ENCODE measurements at places on chromosomes 1 and 21.
A peak's percentile ranks its signal among the peaks of the same experiment; 100 is the strongest.

DNA sequence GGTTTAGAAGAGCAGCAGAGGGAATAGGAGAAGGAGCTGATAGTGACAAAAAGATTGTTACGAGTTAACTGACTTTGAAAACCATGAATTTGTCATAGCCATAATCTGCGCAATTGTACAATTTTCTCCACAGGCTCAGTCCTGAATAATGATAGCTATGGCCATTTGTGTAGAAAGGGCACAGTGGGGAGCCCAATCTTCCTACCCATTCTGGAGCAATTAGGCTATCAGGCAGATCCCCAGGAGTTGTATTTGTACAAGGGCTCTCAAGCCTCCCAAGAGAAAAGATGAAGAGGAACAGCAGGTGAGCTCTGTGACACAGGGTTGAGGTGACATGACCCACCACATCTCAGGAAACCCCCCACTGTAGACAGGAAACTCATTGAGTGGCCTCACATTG is 42.1 kb upstream of the SAMD13 start:
- DNase-seq = no peak

- DNase-seq = no peak
Measured at GRCh38 chr1:94799206-94799605, 21.0 kb upstream of the SLC44A3 start.

DNA sequence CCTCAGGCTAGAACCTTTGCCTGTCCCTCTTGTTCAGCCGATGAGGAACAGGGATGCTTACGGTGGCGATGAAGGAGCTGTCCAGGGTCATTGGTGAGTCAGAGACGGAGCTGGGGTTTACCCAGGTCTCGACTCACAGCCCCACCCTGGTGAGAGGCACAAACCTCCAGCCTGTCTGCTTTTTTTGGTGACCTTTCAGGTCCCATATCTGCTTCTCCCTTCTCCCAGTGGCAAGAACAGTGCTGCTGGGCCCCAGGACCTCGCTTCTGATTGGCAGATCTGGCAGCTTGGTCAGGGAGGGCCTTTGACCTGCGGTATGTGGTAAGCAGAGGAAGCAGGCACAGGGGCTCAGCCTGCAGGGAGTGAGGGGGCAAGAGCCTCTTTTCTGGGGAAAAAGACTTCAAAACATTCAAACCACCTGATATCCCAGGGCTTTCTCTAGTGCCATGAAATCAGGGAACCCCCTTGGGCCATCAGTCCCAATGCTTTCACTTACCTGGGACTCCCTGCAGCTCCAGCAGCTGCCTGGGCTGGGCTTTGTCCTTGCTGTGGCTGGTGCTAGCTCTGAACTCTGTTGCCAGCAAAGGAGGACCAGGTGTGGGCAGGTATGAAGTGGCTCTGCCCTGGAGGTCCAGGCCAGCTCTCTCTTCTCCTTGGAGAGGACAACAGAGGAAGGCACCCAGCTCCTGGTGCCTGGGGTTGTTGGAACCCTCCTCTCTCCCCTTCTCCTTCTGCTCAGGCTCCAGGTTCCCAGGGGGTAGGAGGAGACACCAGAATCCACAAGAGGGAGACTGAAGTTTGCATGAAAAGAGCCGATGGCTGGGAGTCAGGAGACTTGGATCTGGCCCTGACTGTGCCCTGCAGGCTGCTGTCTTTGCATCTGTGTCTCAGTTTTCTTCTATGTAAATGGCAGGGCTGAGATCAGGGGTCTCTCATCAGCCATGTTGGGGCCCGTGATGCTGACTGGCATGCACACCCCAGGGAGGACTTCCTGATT is 41.4 kb downstream of the TRIM62 start:
- no peak for DNase-seq

DNA sequence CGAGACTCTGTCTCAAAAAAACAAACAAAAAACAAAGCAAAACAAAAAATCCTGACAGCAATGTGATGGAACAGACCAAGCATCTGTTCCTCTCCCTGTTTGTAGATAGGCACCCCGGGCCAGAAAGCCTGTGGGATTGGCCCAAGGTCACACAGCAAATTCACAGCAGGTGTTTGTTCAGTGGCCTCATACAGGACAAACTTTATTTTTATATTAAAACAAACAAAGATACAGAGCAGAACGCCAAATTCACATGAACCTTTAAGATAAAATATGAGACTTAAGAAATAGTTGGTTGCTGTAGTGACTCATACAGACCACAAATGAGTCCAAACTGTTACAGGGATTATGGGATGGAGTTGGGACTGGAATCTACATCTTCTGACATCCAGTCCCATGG is 2.3 kb upstream of the CELA2A start:
- no peak for DNase-seq

GRCh38 chr1:154398141-154398540 is 7.0 kb upstream of the IL6R start:
- DNase-seq = no peak

GRCh38 chr1:116377541-116378529 is 4.8 kb downstream of the ATP1A1 start:
- DNase-seq = peak; percentile 24

- no peak for DNase-seq
Measured at GRCh38 chr1:31626223-31627207, 9.0 kb downstream of the HCRTR1 start.
